ENCODE measurements at places on chromosomes 2 and 18. TPM values are rescaled to one million over a fixed set of nuclear protein-coding genes. Genes with fewer than 3 reads are reported as not detected.

The TUBA4B gene
- not detected for total RNA-seq

The ZEB2 gene
- 6.6 TPM for total RNA-seq

DNA sequence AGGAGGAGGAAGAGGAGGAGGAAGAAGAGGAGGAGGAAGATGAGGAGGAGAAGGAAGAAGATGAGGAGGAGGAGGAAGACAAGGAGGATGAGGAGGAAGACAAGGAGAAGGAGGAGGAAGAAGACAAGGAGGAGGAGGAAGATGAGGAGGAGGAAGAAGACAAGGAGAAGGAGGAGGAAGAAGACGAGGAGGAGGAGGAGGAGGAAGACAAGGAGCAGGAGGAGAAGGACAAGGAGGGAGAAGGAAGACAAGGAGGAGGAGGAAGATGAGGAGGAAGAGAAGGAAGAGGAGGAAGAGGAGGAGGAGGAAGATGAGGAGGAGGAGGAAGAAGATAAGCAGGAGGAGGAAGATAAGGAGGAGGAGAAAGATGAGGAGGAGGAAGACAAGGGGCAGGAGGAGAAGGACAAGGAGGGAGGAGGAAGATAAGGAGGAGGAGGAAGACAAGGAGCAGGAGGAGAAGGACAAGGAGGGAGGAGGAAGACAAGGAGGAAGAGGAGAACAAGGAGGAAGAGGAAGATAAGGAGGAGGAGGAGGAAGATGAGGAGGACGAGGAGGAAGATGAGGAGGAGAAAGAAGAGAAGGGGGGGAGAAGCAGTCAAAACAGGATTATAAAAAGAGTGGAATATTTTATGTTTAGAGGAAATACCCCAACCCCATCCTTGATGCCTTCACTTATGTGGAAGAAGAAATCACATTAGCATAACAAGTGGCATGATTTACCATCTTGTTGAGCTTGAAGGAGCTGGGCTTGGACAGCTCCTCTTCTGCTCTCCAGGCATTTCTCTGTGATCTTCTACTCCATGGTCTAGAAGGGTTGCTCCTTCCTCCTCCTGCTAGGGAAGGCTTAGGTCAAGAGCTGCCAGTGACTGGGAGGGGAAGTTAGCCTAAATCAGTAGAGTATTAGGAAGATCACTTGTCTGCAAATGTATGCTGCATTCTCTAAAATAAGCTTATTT lies 45.3 kb upstream of the KCTD1 start:
- H3K27ac ChIP-seq = no peak overlapping the region
- H3K4me1 ChIP-seq = no peaks in the 10 kb centered on the region
- no peak for DNase-seq
- no peaks in the 10 kb centered on the region for H3K27me3 ChIP-seq
- H3K36me3 ChIP-seq = no peaks in the 10 kb centered on the region
- no peak overlapping the region for H3K4me3 ChIP-seq

GRCh38 chr18:74795751-74796150 lies 198.1 kb downstream of the ZNF407 start:
- no peak overlapping the region for H3K4me3 ChIP-seq
- DNase-seq = no peak
- no peaks in the 10 kb centered on the region for H3K36me3 ChIP-seq

- H3K27ac ChIP-seq = no peak overlapping the region
- H3K27me3 ChIP-seq = no peaks in the 10 kb centered on the region
- H3K36me3 ChIP-seq = no peaks in the 10 kb centered on the region
- no peak overlapping the region for H3K4me3 ChIP-seq
- DNase-seq = no peak
These were observed 214.8 kb downstream of the IKZF2 start for GRCh38 chr2:212936572-212936971.
